ENCODE measurements at places on chromosomes 2 and 18. TPM values are rescaled to one million over a fixed set of nuclear protein-coding genes. Genes with fewer than 3 reads are reported as not detected.

- DNase-seq: no peak
Observed at GRCh38 chr18:59041296-59041695, 98.4 kb upstream of the SEC11C start.

The HRH4 gene
- 0.05 TPM for polyA plus RNA-seq

DNA sequence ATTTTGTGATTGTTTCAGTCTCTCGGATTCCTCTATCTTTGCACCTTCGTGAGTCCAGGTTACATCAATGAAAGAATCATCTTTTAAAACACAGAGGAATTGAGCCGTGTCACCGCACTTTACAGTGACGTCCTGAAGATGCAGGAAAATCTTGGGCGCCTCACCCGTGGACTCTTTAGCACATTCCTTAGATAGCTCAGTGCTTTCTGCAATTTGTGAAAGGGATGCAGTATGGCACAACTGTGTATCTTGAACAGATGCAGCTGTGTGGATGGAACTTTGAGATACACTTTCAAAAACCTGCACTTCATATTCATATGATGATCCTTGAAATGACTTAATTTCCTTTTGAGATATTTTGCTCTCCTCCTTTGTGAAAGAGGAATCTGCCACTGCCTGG is 50.9 kb downstream of the TTN start:
- no peak for DNase-seq

DNA sequence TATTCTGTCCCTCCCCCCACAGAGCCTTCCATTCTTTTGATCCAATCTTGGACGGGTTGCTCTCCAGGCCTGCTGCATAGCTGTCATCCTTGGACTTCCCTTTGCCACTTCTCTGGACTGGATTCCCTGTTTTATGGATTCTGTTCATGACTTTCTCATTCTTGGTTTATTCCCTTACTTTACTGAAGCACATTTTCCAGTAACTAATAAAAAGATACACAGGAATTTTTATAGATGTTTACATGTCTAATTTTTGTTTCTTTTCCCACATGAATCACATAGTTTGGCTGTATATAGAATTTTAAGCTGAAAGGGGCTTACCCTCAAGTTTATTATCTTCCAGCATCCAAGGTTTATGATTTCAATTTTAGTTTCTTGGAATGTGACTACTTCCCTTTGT is 37.9 kb downstream of the GDF7 start:
- no peak for DNase-seq

The ARHGAP25 gene
- polyA plus RNA-seq: 31.7 TPM

DNA sequence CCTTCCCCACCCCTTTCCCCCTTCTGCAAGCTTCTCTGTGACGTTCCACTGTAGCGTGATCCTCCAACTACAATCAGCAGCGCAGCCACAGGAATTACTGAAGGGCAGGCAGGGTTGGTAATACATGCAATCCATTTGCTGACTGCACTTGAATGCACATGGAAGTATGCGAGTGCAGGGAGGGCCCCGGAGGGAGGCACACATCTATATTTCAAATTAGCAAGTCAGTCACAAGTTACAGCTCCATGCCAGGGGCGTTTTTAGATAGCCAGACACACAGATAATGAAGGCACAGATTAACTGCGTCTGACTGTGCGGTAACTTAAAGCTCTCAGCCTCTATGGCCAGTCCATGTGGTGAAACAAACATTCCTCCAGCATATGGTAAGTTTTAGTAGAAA is 209.2 kb upstream of the GATA6 start:
- no peak for DNase-seq

DNA sequence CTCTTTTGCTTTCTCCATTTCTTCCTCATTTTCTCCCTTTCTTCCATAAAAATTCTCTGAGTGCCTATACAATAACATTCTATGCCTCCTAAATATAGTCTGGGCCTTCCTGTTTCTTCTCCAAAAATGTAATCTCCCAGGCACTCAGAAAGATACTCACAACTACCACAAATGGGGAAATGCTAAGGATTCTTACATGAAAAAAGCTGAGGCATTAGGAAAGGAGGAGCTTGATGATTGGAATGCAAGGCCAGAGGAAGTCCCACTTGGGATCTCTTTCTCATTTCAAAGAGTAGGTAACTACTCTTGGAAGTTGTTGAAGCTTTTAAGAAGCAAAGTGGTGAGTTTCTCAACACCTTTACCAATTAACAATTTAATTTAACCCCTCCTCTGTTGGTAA is 3.4 kb downstream of the VSNL1 start:
- no peak for DNase-seq

DNA sequence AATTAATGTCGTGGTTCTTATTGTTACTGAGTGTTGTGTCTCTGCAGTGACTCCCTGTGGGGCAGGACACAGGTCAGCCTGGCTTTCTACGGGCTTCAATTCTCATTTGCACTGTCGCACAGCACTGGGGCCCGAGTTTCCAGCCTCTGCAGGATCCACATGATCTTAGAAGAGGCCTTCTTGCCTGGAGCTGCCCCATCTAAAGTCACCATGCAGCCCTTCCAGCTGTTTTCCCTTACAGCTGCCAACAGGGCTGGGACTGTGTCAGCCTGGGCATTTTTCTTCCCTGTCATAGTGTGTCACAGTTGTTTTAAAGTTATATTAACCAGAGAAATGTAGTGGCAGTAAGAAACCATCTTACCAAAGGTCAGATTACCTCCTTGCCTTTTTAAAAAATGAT is 27.0 kb downstream of the FHL2 start:
- DNase-seq: no peak

The GKN2 gene
- polyA plus RNA-seq: 0.75 TPM

- no peak for DNase-seq
Observed at GRCh38 chr2:157946919-157947557, 70.9 kb upstream of the ACVR1 start.

DNA sequence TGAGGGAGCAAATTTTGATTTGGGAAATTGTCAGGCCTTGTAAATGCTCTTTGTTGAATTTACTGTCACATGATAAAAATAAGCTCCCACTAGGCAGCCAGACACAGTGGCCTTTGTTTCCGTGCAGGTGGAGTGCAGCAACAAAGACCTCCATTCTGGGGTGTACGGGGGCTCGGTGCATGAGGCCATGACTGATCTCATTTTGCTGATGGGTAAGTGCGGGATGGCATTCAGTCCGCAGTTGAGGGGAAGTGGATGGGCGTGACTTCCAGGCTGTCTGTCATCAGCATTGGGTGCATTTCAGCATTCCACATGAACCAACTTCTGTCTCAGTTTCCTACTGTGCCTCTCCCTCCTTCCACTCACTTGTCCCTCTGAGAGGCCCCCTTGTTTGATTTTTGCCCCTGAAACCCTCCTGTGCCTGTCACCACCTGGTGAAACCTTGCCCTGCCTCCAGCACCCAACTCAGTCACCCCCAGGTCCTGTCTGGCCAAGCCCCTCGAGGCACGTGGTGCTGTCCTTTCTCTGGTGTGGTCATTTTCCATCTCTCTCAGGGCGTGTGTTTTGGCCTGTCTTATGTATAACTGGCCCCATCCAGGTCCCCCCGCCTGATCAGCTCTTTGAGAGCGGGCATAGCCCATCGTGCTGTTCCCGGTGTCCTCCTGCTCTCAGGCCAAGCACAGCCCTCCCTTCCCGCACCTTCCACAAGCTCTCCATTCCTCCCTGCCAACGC is 16.3 kb downstream of the CNDP2 start:
- DNase-seq: no peak

The TWIST2 gene
- polyA plus RNA-seq: 1.9 TPM

DNA sequence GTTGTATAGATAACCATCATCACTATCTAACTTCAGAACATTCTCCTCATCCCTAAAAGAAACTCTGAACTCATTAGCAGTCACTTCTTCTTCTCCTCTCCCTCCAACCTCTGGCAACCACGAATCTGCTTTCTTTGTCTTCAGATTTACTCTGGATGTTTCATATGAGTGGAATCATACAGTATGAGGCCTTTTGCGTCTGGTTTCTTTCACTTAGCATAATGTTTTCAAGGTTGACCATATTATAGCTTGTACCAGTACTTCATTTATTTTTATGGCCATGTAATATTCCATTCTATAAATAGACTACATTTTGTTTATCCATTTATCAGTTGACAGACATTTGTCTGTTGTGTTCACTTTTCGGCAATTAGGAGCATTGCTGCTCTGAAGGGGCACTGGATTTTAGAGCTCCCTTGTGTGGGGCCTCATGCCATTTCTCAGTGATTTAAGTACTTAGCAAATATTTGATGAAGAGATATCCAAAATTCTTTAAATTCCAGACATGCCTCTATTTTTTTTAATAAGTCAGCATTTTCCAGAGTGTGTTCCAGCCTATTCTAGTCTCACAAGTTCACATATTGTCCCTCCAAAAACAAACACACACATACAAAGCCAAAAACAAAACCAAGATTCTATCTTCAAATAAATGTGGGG is 22.5 kb upstream of the MAP3K20 start:
- DNase-seq: no peak

- no peak for DNase-seq
Observed at GRCh38 chr18:6158958-6159357, 255.8 kb downstream of the L3MBTL4 start.

- no peak for DNase-seq
Observed at GRCh38 chr18:79447703-79448367, 52.1 kb downstream of the NFATC1 start.

- DNase-seq: no peak
Observed at GRCh38 chr2:224194161-224194560, 155.1 kb upstream of the SERPINE2 start.

The SCN1A gene
- 0.02 TPM for polyA plus RNA-seq

DNA sequence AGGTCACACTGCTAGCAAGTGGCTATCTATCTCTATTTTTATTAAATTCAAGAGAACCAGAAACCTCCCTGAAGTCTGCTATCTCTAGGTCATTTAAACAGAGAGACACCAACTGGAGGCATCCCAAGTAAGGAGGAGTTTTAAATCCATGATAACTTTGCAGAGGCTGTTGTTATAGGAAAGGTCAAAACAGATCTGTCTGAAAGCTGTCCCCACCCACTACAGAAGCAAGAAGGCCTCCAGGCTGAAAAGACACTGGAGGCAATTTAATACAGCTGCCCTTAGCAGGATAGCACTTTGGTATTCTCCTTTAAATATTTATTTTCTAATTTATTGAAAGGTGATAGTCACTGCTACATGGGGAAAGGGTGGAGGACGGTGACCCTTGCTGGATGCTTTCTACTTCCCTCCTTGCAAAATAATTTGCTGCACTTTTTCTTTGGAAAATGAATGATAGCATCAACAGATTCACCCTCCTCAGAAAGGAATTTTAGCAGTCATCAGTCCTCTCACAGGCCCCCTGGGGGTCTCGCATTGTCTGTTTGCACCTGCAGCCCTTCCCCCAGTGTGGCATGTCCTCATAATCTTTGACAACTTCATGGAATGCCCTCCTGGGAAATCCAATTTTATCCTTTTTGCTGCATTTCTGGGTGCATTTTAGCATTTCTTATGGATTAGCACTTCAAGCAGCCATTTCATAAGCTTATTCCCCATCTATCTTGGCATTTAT is 429.5 kb upstream of the TNP1 start:
- no peak for DNase-seq

The CNGA3 gene
- polyA plus RNA-seq: 0.05 TPM

The TDRD15 gene
- polyA plus RNA-seq: 0.07 TPM

The PPP4R1 gene
- polyA plus RNA-seq: 26.8 TPM

- DNase-seq: no peak
Observed at GRCh38 chr2:218089259-218089658, 20.2 kb downstream of the RUFY4 start.

The ACTG2 gene
- 45.1 TPM for polyA plus RNA-seq

DNA sequence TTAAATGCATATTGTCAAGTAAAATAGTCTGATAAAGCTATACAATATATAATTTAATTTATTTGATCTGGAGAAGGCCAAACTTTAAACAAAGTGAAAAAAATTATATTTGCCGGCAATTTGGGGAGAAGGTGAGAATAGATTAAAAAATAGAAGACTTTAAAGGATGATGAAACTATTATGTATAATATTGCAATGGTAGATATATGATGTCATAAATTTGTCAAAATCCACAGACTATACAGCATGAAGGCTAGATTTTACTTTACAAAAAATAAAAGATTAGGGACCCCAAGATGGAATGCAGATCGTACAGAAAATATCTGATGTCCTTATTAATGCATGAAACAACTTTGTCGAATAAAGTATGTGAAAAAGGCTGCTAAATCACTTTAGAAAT is 67.3 kb upstream of the MAL start:
- no peak for DNase-seq

The ALKAL2 gene
- 13.3 TPM for polyA plus RNA-seq

- DNase-seq: no peak
Observed at GRCh38 chr2:217409949-217410680, 550.3 kb upstream of the TNP1 start.

The SP9 gene
- polyA plus RNA-seq: 0.07 TPM

The ASB18 gene
- polyA plus RNA-seq: under 0.01 TPM

The RGPD3 gene
- polyA plus RNA-seq: 1.8 TPM

DNA sequence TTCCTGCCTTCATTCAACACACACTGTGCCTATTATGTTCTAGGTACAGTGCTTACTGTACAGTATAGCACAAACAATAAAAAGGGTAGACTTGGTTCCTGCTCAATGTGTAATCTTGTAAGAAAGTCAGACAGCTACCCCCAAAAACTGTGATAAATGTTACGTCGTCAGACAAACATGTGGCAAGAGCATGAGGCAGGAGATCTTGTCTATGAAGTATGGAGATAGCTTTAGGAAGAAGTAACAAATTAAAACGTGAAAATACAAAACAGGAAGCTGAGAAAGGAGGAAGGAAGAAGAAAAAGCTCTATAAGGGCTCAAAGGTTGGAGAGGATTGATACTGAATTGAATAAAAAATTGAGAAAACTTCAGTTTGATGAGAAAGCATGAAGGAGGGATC is 276.2 kb upstream of the HNRNPA3 start:
- DNase-seq: no peak

DNA sequence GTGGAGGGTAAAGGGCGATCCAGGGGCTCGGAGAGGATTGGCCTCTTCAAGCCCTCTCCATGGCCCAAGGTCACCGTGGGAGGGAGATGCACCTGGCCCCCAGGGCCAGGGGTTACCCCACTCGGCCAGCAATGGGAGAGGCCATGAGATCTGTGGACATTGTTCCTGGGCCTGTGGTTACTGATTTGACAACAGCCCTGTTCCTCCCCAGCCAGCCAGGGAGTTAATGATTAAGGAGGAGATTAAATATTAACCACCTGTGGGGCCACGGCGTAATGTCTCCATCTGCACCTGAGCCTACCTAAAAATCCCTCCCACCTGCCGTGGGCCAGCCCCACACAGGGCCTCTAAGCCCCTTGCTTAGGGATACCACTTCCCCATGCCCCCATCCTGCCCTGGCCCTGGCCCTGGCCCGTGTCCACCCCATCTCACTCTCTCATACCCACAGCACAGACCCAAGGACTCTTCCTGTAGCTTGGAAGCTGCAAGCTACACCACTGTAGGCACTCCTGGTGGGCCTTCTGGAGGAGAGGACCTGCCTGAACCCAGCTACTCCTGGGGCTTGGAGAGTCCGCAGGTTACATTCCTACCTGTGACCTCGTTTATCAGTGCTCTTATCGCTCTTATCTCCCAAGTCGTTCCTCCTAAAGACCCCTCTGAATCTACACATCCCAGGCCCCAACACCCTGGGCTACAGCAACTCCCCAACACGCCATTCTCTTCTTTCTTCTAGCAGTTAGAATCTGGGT is 32.1 kb downstream of the ZFP36L2 start:
- no peak for DNase-seq

All from thymus (tissue), 14 donors.